Activated CD8-positive, alpha-beta T cell treated with anti-CD3 and anti-CD28 coated beads, Interleukin-2, amount 10 ng/mL, durations not matched to agents 7 days and 5 days (primary cell): ENCODE measurements at places on chromosomes 7 and 10. TPM values are rescaled to one million over a fixed set of nuclear protein-coding genes. Genes with fewer than 3 reads are reported as not detected.

GRCh38 chr7:140039066-140039465 lies 23.7 kb downstream of the PARP12 start:
- H3K36me3 ChIP-seq = peaks cover 78% of the 10 kb centered on the region
- DNase-seq = no peak
- H3K4me1 ChIP-seq = peaks cover 40% of the 10 kb centered on the region
- peak overlapping the region; percentile 58 for H3K27ac ChIP-seq
- H3K27me3 ChIP-seq = no peaks in the 10 kb centered on the region

GRCh38 chr10:58791137-58791536 lies 278.5 kb downstream of the BICC1 start:
- no peaks in the 10 kb centered on the region for H3K36me3 ChIP-seq
- no peaks in the 10 kb centered on the region for H3K4me1 ChIP-seq
- H3K4me3 ChIP-seq = no peak overlapping the region

DNA sequence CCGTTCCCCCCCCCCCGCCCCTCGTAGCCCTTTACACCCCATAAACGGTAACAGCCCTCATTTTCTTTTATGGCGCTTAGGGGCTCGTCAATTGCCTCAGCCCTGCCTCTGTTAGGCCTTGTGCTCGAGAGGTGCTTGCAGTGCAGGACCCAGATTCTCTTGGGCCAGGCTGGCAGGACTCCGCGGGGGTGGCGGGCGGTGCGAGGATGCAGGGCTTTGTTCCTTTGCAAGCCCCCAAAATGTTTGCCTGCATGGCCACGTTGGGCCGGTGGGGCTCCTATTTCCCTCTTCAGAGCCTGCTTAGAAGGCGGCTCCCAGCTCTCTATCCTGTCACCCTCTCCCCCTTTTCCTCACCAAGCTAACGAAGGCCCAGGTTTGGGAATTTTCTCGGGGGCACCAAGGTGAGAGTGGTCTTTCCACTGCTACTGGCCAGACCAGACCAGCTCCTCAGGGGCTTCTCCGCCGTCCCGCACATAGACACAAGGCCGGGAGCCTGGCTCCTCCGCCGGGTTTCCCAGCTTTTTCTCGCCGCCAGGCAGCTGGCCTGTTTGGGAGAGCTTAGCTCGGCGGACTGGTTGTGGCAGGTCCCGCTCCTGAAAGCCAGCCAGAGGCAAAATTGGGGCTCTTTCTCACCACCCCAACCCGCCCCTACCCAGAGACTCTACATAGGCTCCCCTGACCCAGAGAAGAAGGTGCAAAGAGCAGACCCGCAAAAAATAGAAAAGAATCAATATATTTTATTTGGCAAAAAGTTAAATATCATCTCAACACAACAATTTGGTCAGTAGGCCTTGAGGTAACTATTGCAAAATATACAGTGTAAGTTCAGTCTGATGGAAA lies 3.4 kb downstream of the HOXA9 start:
- H3K36me3 ChIP-seq = peaks cover 11% of the 10 kb centered on the region
- no peak overlapping the region for H3K27ac ChIP-seq
- H3K4me3 ChIP-seq = no peak overlapping the region
- peaks cover 11% of the 10 kb centered on the region for H3K4me1 ChIP-seq

Gene GNAI1
- not detected for total RNA-seq

DNA sequence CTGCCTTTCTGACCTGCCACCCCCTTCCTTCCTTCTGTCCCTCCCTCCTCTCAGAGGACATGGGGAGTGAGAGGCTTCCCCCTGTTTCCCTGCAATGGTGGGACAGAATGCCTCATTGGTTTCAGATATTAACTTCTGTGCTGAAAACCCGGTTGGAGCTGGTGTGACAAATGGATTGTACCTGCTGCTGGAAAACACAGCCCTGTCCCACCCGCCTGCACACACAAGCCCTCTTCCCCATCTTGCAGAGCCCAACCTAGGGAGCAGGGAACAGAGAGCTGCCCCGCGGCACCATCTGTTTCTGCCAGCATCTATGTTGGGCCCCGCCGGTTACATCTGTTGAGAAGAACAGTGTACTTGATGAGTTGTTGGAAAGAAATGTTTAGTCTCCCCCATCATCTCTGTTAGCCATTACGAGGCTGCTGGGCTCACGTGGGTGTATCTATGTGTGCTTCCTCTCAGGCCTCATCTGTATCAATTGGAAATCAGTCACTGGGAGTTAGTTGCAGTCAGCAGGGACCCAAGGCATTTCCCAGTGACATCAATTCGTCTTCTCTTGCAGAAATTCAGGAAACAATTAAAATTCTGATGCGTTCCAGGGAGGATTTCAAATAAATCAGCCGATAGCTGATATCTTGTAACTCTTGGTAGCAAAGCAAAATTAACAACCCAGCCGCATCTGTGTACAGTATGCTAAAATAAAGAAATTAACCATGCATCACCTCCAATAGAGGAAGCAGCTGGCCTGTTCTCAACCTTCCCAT lies 725.6 kb upstream of the GALNT17 start:
- DNase-seq = no peak
- no peaks in the 10 kb centered on the region for H3K36me3 ChIP-seq
- no peak overlapping the region for H3K27ac ChIP-seq

DNA sequence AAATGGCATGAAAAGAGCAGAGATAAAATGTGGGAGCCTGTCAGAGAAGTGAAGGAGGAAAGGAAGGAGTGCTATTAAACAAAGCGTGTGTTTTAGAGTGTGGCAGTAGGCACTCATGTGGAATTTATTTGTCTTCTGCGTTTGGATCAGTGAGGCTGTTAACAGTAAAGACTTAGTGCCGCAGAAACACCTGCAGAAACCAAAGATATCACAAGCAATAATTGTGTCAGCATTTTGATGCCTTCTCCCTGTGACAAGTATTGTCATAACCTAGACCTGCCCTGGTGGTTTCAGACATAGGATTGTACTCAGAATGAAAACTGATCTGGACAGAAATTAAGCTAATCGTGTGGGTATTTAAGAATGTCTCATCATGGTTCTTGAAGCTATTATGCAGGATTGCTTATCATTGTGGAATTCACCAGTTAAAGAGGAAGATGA lies 191.0 kb downstream of the CAMK1D start:
- H3K27me3 ChIP-seq = no peaks in the 10 kb centered on the region
- H3K27ac ChIP-seq = no peak overlapping the region
- no peak overlapping the region for H3K4me3 ChIP-seq
- no peak for DNase-seq
- H3K4me1 ChIP-seq = peaks cover 4% of the 10 kb centered on the region

GRCh38 chr10:72254813-72255568 lies 18.7 kb upstream of the DDIT4 start:
- peak; percentile 73 for DNase-seq
- peaks cover 3% of the 10 kb centered on the region for H3K36me3 ChIP-seq
- peaks cover 78% of the 10 kb centered on the region for H3K4me1 ChIP-seq
- H3K27me3 ChIP-seq = no peaks in the 10 kb centered on the region

DNA sequence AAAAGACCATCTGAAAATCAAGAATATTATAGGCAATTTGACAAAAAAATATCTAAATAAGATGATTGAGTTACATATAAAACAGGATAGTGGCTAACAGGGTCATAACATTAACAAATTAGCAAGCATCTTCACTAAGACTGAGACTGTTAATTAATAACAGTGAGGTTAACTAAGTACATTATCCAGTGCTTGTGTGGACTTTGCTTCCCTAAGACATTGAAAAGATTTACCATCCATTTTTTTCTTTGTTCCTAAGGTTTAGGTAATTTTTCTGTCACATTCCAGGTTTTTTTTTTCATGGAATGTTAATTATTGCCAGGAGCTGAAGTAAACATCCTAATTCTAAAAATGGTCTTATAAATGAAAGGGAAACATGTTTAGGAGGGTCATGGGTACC lies 227.6 kb downstream of the ANKRD7 start:
- no peak overlapping the region for H3K27ac ChIP-seq
- no peak for DNase-seq
- H3K36me3 ChIP-seq = no peaks in the 10 kb centered on the region
- H3K4me1 ChIP-seq = no peaks in the 10 kb centered on the region

DNA sequence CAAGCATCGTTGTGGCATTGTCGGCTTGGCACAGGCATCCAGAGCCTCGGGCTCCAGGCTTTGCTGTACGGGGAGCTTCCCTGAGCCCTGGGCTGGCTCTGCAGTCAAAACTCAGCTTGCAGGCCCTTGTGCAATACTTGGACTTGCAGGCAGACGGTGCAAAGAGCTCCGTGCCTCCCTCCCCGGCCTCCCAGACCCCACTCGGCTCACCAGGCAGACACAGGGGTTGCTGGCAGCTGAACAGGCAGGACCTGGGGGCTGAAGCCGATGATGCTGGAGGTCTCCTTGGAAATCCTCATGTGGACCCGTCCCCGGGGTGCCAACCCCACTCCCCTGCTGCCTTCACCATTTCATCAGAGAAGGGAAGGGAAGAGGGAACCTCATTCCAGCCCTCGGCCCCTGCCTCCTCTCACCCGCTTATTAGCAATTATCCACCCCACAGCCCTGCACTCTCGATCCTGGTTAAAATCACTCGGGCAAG lies 59.6 kb upstream of the GNA12 start:
- peaks cover 34% of the 10 kb centered on the region for H3K4me1 ChIP-seq
- no peak for DNase-seq
- no peak overlapping the region for H3K4me3 ChIP-seq

Gene CHST15
- not detected for total RNA-seq

- H3K27ac ChIP-seq = no peak overlapping the region
- no peak for DNase-seq
- no peaks in the 10 kb centered on the region for H3K36me3 ChIP-seq
These were observed 40.8 kb downstream of the ZNF467 start for GRCh38 chr7:149732611-149733010.

Gene FRAT2
- 10.4 TPM for total RNA-seq

GRCh38 chr7:20438694-20439376 lies 108.1 kb downstream of the ITGB8 start:
- DNase-seq = no peak
- H3K27me3 ChIP-seq = no peaks in the 10 kb centered on the region
- H3K27ac ChIP-seq = no peak overlapping the region
- H3K36me3 ChIP-seq = no peaks in the 10 kb centered on the region
- H3K4me3 ChIP-seq = no peak overlapping the region

Gene TSPAN15
- total RNA-seq = 3.8 TPM

Gene PGAM2
- 0.68 TPM for total RNA-seq

GRCh38 chr7:94400643-94401427 lies 6.1 kb downstream of the COL1A2 start:
- H3K27ac ChIP-seq = no peak overlapping the region
- DNase-seq = no peak
- peaks cover 7% of the 10 kb centered on the region for H3K27me3 ChIP-seq
- H3K4me1 ChIP-seq = no peaks in the 10 kb centered on the region

- H3K27me3 ChIP-seq = peaks cover 27% of the 10 kb centered on the region
- no peak for DNase-seq
- H3K4me3 ChIP-seq = no peak overlapping the region
- H3K36me3 ChIP-seq = no peaks in the 10 kb centered on the region
- no peak overlapping the region for H3K27ac ChIP-seq
- H3K4me1 ChIP-seq = no peaks in the 10 kb centered on the region
These were observed 14.0 kb upstream of the SEM1 start for GRCh38 chr7:96723622-96724021.

DNA sequence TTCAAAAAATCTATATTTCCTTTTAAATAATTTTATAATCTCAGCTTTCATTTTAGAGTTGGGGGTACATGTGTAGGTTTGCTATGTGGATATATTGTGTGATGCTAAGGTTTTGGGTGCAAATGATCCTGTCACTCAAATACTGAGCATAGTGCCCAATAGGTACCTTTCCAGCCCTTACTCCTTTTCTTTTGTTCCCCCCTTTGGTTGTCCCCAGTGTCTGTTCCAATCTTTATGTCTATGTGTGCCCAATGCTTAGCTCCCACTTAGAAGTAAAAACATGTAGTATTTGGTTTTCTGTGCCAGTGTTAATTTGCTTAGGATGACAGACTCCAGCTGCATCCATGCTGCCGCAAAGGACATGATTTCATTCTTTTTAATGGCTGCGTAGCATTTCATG lies 103.6 kb downstream of the ZEB1 start:
- H3K27me3 ChIP-seq = no peaks in the 10 kb centered on the region
- no peak for DNase-seq
- H3K4me1 ChIP-seq = peaks cover 4% of the 10 kb centered on the region
- H3K27ac ChIP-seq = no peak overlapping the region
- H3K4me3 ChIP-seq = no peak overlapping the region

DNA sequence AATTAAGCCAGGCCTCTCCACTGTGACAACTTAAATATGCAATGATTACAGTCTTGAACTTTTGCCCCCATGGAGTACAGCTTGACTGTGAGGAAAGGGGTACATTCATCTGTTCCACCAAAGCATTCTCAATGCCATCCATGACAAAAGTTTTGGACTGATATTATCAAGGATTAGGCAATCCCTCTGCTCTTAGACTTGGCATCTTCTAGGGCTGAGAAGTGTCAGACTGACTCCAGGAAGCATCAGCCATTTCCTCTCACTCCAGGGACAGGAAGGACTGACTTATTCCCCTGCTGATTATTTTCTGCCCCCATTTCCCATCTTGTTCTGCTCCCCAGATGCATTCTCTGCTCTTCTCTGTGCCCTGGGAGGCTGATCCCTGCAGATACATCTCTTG lies 69.7 kb downstream of the ZNF365 start:
- H3K36me3 ChIP-seq = no peaks in the 10 kb centered on the region
- H3K4me3 ChIP-seq = no peak overlapping the region
- H3K27ac ChIP-seq = no peak overlapping the region
- no peak for DNase-seq
- H3K27me3 ChIP-seq = peaks cover 10% of the 10 kb centered on the region

Gene ITPRIP
- total RNA-seq = 27.1 TPM

DNA sequence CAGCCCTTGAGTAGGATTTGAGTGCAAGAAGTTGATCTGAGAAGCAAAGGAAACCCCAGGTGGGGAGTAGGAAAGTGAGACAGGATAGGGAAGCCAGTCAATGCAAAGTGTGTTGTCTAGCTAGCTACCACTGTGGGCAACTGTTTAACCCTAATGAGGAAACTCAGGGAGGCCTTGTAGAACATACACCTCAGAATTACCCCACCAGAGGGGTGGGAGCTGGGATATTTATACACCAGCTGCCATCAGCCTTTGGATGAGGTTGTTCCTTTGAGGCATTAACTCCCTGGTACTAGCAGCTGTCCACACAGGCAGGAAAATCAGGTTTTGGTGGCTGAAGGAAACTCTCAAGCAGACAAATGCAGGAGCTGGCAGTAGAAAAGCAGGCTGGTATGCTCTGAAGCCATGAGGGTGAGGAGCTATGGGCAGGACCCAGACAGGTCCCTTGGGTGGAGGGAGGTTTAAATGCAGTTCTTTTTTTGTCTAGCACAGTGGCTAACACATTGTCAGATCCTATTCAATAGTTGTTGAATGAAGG lies 60.1 kb upstream of the ARID5B start:
- no peak overlapping the region for H3K4me3 ChIP-seq
- no peak overlapping the region for H3K27ac ChIP-seq
- no peaks in the 10 kb centered on the region for H3K36me3 ChIP-seq
- peaks cover under 1% of the 10 kb centered on the region for H3K4me1 ChIP-seq
